ENCODE measurements at places on chromosomes 3 and 15.

- peak; percentile 31 for DNase-seq
These were observed 833.7 kb downstream of the ROBO2 start for GRCh38 chr3:77873598-77873997.

DNA sequence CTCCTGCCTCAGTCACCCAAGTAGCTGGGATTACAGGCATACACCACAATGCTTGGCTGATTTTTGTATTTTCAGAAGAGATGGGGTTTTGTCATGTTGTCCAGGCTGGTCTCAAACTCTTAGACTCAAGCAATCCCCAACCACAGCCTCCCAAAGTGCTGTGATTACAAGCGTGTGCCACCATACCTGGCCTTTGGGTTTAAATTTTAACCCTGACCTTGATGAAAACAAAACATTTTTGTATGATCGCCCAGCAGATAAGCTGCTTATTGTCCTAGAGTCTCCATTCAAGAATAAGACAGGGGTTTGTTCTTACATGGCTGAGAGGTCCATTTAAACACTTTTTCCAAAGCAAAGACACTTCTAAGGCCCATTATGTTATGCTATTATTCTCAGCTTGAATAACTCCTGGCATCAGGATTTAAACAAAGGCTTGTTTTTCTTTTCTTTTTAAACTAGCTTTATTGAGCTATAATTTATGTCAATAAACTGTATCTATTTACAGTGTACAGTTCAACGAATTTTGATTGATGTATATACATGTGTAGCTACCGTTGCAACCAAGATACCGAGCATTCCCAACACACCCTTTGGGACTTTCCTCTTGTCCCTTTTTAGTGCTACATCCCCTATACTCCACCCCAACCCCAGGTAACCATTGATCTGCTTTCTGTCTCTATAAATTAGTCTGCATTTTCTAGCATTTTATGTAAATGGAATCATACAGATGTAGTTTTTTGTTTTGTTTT, 1.4 kb upstream of the MUC13 start:
- no peak for DNase-seq

DNA sequence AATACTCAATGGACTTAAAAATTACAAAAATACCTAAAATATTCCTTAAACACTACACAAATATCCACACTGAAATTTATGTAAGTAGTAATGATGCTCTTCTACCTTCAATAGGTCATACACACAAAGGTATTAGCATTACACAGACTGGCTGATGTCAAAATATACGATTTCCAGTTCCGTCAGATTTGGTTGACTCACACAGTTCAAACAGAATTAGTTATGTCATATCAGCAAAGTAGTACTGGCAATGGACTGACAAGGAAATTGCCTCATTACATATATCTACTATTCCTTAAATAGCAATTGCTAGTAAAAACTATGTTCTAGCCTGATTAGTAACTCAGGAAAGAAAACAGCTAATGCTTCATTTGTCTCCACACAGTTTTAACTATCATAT, 70.8 kb downstream of the ADAM10 start:
- DNase-seq: no peak

DNA sequence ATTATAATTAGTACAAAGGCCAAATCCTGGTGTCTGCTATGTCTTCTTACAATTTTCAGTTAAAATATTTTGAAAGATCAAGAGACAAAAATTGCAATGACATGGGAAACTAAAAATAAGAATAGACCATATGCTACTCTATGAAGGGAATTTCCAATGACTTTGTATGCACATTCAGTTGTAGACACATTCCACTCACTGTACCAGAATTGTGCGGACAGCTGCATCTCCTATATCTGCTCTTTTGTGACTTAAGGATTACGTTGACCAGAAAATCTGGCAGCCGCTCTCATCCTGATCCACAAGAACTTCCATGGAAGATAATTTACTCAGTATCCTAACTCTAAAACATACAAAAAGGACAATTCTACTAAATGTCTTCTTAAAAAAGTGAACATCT, 493.9 kb upstream of the KCNMB2 start:
- DNase-seq: no peak

- DNase-seq: no peak
These were observed 2.4 kb downstream of the FYTTD1 start for GRCh38 chr3:197752107-197752506.

- no peak for DNase-seq
These were observed 31.1 kb downstream of the DGKG start for GRCh38 chr3:186330772-186331460.

- DNase-seq: no peak
These were observed 453.9 kb downstream of the SQOR start for GRCh38 chr15:46088486-46089445.

DNA sequence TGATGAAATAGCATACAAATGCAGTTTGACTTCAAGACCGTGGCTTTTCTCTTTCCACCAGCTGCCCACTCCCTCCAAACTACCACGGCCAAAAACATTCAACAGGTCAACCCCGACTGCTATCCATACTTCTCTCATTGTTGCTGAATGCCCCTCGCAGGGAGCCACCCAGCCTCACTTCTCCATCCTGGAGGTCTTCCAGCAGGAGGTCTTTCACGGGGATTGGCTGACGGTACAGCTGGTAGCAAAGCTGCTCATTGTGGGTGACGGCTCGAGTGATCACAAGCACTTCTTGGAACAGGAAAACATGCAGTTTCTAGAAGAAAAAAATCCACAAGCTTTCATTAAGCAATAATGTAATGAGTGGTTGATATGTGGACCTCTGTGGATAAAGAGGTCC, 49.0 kb upstream of the TASOR start:
- no peak for DNase-seq

DNA sequence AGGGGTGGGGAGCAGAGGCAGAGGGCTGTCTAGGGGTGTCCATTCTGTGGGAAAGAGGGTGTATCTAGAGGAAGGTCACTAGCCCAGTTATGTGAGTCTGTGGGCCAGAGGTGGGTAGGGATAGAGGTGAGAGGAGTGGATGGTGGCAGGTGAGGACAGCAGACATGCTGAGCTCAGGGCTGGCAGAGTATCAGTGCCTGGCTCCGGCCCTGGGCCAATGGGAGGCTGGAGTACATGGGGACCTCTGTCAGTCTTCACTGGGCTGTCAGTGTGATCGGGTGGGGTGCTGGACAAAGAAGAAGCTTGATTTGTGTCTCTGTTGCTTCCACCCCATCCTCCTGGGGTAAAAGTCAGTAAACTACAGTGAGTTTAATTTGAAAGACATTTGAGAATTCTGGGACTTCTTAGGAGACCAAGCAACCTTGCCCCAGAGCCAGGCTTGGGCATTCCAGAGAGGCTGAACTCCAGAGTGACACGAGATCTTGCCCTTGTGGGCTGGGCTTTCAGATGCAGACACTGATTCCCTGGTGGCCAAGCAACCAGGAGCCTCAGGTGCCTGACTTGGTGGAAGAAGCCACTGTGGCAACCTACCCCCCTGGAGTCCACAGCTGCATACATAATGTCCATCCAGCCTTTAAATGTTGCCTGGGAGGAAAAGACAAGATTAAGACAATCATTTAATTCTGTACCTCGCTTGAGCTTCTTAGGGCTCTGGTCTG, 60.7 kb downstream of the EXOG start:
- peak; percentile 3 for DNase-seq

Measured in femur (tissue), 1 donor.